EH (cell line): ENCODE measurements at places on chromosomes 5 and 9.

- DNase-seq = no peak
These were observed 21.4 kb upstream of the PITX1 start for GRCh38 chr5:135055396-135055795.

DNA sequence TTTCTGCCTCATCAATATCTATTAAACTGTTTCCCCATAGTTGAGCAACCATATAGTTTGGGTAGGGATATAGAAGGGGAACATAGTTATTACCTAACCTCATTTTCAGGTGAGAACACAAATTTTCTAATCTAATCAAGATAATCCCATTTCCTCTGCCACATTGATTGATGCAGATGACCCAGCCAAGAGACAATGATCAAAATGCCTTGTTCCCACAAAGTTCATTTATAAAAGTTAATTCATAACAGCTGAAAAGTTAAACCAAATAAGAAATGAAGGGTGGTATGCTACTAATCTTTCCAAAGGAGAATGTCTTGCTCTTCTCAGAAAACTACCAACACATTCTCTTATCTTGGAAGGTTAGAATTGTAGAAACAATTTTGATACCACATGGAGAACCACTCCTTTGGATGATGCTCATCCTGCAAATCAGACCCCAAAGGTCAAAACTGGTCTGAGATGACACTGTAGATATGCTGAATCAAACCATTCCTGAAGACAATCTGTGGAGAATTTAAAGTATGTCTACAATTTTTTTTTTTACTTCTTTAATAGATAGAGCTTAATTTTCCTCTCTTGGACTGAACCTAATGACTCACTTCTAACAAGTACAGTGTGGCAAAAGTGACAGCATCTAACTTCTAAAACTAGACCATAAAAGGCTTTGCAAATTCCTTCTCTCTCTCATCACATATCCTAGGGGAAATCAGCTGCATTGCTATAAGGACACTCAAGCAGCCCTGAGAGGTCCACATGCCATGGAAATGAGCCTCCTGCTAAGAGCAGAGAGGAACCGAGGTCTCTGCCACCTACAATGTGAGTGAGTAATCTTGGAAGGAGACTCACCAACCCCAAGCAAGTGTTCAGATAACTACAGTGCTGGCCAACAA lies 586.7 kb upstream of the TUSC1 start:
- peak; percentile 99 for DNase-seq

GRCh38 chr5:133756756-133757155 lies 144.4 kb upstream of the FSTL4 start:
- DNase-seq = no peak

DNA sequence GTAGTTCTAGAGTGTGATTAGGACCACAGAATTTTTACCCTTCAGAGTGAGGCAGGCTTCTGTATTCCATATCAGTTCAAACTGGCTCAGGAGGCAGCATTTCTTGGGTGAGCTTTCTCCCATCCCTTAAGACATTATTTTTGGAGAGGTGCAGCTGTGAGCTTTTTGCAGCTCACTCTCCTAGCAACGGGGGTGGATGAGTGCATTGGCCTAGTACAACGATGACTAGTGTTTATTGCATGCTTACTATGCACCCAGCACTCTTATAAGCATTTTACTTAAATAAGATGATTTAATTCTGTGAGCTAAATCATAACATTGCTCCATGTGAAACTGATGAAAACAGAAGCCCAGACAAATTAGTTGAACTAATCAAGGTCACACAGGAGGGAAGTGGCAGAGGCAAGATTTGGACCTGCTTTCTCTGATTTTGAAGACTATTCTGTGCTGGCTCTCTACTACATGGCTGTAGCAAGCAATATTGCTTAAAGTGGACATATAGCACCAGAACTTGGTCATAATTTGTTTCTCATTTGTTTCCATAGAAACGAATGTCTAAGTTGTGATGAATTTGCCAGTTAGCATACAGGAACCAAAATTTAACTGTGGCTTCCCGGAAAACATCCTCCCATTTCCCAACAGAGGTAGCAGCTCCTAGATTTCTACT lies 372.1 kb upstream of the RIOK2 start:
- DNase-seq = peak; percentile 75

DNA sequence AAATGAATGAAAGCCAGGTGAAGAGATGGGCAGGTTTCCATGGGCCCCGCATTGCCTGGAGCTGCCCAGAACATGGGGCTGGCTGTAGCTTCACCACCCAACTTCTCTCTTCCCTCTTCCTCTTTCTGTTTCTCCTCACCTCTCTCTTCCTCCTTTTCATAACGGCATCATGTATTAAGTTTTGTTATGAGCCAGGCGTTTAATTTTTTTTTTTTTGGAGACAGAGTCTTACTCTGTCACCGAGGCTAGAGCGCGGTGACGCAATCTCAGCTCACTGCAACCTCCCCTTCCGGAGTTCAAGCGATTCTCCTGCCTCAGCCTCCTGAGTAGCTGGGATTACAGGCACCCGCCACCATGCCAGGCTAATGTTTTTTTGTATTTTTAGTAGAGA lies 13.0 kb upstream of the SPINK4 start:
- DNase-seq = no peak

GRCh38 chr5:103451261-103451660 lies 111.3 kb downstream of the NUDT12 start:
- no peak for DNase-seq

DNA sequence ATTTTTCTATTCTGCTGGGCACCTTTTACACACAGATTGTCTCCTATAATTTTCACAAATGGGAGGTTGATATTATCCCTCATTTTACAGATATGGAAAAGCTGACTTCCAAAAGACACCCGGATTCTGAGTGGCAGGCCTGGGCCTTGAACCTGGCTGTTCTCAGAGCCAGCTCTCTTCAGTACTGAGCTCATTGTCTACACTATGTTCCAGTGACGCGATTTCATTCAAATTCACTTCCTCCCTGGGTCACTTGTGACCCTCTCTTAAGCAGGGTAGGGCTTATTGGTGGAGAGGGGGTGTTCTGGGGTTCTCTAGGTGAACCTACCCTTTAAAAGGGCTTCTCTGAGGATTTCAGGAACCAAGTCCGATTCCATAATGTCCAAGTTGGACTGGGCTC lies 70.2 kb downstream of the ANKRD33B start:
- DNase-seq = no peak

GRCh38 chr5:126499278-126499677 lies 76.1 kb downstream of the GRAMD2B start:
- DNase-seq = no peak

DNA sequence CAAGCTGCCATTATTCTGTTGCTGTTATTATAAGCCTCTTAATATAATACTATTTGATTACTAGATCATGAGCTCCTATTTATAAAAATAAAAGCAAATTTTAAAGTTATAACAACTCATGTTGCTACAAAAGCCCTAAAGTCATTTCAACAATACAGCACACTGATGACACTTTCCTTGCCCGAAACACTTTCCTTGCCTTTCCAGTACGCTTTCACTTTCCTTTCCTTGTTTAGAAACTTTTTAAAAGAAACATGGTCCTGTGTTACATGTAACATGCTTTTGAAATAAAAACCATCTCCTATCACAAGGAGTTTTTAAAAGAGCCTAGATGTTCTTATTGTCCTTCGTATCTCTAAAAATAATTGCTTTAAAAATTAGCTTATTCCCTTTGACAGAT lies 688.4 kb downstream of the PTPRD start:
- DNase-seq = no peak

GRCh38 chr9:7121664-7122063 lies 363.9 kb downstream of the KDM4C start:
- DNase-seq = no peak

- no peak for DNase-seq
These were observed 302.6 kb downstream of the KIF4B start for GRCh38 chr5:155316070-155316714.

GRCh38 chr5:1494780-1495524 lies 28.8 kb downstream of the LPCAT1 start:
- no peak for DNase-seq
